ENCODE measurements at places on chromosomes 6 and 20. TPM values are rescaled to one million over a fixed set of nuclear protein-coding genes. Genes with fewer than 3 reads are reported as not detected.

RNF144B gene
- total RNA-seq, result not detected

SEL1L2 gene
- not detected for total RNA-seq

APMAP gene
- total RNA-seq, result 218 TPM

GPX5 gene
- total RNA-seq, result not detected

KDM1B gene
- total RNA-seq, result 21.1 TPM

HLA-DQA1 gene
- not detected for total RNA-seq

PBOV1 gene
- total RNA-seq, result not detected

LY6G6D gene
- total RNA-seq, result not detected

TOX2 gene
- 11.0 TPM for total RNA-seq

CAGE1 gene
- total RNA-seq, result not detected

ALDH8A1 gene
- 1.8 TPM for total RNA-seq

GLP1R gene
- not detected for total RNA-seq

GSTA2 gene
- not detected for total RNA-seq

KHDC1L gene
- 2.2 TPM for total RNA-seq

NKAPL gene
- 0.69 TPM for total RNA-seq

IL17F gene
- not detected for total RNA-seq

ANKRD6 gene
- total RNA-seq, result 31.9 TPM

SPATS1 gene
- total RNA-seq, result not detected

ANGPT4 gene
- total RNA-seq, result 0.22 TPM

OR2H1 gene
- total RNA-seq, result not detected

NEURL2 gene
- total RNA-seq, result 3.5 TPM

JPH2 gene
- 0.07 TPM for total RNA-seq

OOEP gene
- total RNA-seq, result not detected

RSPO3 gene
- total RNA-seq, result not detected

DDX39B gene
- total RNA-seq, result 526 TPM

CMTR1 gene
- 61.6 TPM for total RNA-seq

SLC17A3 gene
- not detected for total RNA-seq

TP53RK gene
- 19.0 TPM for total RNA-seq

SLPI gene
- not detected for total RNA-seq

LCA5 gene
- 5.3 TPM for total RNA-seq

RHAG gene
- total RNA-seq, result not detected

NKAIN4 gene
- total RNA-seq, result 183 TPM

IMPG1 gene
- total RNA-seq, result 0.51 TPM

RWDD2A gene
- total RNA-seq, result 7.6 TPM

KCNK15 gene
- 0.22 TPM for total RNA-seq

DSP gene
- 8.9 TPM for total RNA-seq

TREM1 gene
- total RNA-seq, result not detected

ETV7 gene
- total RNA-seq, result not detected

TSBP1 gene
- not detected for total RNA-seq

Data from glutamatergic neuron (in vitro differentiated cells).